H1 (cell line): ENCODE measurements at places on chromosomes 1 and 21. TPM values are rescaled to one million over a fixed set of nuclear protein-coding genes. Genes with fewer than 3 reads are reported as not detected.

MARCKSL1 gene
- 558 and 618 TPM in 2 replicates for polyA plus RNA-seq

ATP6V1G3 gene
- not detected in 2 replicates for polyA plus RNA-seq

REN gene
- 0.05 and 0.11 TPM in 2 replicates for polyA plus RNA-seq

OLFML2B gene
- 6.5 and 7.8 TPM in 2 replicates for polyA plus RNA-seq

UMODL1 gene
- polyA plus RNA-seq, result 0.02 TPM in 1 of 2 replicates, not detected in the other
